DMS53 (cell line): ENCODE measurements at places on chromosomes 5 and 9.

DNA sequence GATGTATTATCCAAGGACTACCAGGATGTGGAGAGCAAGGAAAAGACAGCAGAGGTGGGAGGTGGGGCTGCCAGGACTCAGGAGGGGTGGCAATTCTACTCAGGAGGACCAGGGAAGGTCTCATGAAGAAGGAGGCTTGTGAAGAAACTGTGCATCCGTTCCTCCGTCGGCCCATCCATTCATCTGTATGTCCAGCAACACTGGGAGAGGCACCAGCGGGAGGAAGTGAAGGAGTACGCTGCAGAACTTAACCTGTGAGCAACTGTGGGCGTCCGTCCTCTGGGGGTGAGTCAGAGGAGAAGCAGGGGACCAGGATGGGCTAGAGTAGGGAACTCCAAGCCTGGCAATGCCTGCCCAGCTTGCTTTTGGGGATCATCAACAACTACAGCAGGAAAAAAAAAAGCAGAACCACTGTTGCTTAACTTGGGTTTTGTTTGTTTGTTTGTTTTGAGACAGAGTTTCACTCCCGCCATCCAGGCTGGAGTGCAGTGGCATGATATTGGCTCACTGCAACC lies 47.3 kb upstream of the NEURL1B start:
- DNase-seq: no peak

GRCh38 chr5:53416144-53416738 lies 64.2 kb upstream of the FST start:
- peak; percentile 47 for DNase-seq

GRCh38 chr5:1294835-1295649 lies at the start of gene TERT:
Gene TERT (minus strand): TSS chr5:1295068. CDS start chr5:1294989, 79 bp downstream.
- peak; percentile 95 for DNase-seq

GRCh38 chr5:79886925-79887655 lies 104.0 kb downstream of the MTX3 start:
- DNase-seq: peak; percentile 39

DNA sequence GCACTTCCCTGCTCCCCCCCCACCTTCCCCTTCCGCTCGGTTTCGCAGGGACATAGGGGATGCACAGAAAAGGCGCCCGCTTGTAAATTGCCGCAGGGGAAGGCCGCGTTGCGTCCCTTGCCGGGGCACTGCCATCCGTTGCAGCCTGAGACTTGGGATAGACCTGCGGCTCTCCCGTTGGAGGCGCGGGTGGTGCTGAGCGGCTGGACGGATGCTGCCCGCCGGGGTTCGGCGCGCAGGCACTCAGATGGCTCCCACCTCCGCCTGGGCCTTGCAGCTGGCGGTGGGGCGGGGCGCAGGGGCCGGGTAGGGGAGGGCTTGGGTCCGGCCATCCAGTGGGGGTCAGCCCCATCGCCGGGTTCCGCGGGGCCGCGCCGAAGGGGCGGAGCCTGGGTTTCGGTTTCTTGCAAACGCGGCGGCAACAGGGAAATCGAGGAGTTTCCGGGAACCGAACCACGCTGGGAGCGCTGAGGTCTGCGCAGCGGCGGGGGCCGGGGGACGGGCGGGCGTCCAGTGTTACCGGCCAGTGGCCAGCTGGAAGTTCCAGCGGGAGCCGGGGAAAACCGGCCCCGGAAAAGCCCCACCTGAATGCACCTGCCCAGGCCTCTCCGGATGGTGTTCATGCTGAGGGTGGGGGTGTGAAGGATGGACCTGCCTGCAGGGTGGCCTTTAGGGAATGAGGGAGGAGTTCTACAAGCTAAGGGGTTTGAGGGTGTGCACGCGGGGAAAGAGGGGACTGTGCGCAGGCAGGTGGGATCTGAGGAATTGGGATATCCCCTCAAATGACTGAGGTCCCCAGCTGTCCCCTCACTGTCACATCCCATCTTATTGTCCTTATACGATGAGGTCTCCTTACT lies 6.3 kb upstream of the IRF1 start:
- DNase-seq: peak; percentile 95

DNA sequence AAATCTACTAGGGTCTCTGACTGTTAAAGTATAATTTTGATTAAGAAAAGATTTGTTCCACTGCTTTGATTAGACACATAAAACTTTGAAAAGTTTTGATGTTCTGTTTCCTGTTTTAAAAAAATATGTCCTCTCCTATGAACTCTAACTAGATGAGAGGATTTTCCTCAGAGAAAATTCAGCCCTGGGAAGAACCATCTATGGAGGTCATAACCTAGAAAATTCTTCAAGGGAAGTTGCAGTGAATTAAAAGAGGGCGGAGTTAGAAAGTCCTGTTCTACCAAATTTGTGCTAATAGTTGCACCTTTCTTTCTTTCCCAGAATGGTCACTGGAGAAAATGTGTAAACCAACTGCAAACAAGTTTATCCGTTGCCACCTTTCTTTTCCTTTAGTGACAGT lies 27.7 kb downstream of the PIK3R1 start:
- no peak for DNase-seq

DNA sequence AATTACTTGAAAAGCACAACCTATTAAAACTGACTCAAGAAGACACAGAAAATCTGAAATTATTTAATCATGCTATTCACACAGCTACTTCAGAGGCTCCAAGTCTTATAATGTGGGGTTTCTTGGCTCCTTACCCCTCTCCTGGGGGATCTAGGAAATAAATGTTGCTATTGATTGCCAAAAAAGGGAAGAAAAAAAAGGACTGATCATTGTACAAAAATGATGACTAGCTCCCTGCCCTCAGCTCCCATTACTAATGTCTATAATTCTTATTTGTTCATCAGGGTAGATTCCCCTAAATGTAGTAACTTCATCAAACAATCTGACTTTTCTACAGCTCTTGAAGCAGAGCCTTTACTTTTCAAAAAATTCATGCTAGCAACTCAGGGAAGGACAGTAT lies 3.3 kb upstream of the SMC5 start:
- DNase-seq: no peak

DNA sequence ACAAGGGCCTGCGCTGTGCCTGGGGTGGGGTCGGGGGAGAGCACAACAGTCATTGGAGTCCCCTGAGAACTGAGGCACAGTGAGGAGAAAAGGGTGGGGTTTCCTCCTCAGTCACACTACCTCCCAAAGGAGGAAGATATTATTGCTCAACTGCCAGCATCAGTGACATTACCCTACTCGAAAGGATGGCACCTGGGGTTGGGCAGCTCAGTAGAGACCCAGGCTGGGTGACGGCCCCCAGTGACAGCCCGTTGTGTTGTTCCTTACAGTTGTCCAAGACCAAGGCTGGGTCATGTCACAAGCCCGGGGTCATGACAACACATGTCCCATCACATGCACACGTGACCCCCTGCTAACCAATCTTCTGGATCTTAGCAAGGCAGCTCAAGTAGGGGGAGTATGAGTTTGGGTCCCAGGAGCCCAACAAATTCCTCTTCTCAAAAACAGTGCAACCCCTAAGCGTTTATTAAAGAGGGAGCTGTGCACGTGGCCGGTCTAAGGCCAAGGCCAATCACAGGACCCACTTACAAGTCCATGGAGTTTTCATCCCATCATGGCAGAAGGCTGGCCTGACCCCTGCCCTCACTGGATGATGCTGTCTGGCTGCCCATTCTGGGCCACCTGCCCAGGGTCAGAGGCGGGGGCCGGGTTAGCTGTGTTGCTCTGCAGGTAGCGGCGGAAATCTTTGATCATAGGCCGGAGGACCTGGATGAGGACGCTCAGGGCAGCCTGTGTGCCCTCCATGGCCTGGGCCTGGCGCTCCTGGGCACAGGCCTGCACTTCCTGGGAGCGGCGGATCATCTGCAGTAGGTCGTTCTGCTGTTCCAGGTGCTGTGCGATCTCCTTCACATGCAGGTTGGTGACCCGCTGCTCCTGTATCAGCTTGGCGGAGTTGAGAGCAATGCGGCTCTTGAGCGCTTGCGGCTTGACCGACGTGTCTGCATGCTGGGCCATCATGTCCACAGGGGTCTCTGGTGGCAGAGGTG lies 4.0 kb downstream of the NAIF1 start:
- DNase-seq: no peak

GRCh38 chr5:137442660-137443059 lies 56.5 kb downstream of the SPOCK1 start:
- no peak for DNase-seq

DNA sequence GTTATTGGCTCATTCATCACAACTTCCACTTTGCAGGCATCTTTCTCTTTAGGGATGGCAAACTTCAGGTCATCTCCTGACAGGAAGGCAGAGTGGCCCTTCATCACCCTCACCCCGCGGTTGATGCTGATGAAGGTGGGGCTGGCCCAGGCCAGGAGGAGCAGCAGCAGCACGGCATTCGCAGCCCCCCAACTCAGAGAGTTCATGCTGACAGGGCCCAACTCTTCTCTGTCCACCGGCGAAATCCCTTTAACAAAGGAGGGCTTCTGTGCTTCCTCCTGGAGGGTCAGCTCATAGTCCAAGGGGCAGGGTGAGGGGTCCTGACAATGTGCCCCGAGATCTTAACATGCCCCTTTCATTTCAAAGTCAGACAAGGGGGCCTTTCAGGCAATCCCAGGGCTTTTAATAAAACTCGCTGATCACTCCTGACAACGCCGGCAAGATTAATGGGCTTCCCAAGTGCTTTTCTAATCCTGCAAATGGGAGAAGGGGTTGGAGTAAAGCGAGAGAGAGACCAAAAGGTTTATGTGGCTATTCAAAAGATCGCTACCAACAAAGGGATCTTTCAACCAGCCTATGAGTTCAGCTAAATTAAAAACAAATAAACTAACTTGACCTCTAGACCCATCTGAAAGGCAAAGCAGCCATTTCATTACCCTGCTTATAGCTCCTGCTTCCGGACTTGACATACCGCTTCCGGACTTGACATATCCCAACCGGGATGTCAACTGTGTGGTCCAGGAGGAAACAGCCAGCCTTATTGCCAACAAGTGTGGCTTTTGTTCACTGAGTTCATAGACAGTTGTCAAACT lies 41.2 kb downstream of the FREM1 start:
- DNase-seq: no peak

- DNase-seq: peak; percentile 69
Measured at GRCh38 chr5:89255845-89256463, 373.0 kb upstream of the MEF2C start.
